ENCODE measurements at places on chromosomes 1 and 21. TPM values are rescaled to one million over a fixed set of nuclear protein-coding genes. Genes with fewer than 3 reads are reported as not detected.

GRCh38 chr1:13539683-13540082 is 25.9 kb upstream of the LRRC38 start:
- no peak for DNase-seq

GRCh38 chr1:46489638-46490405 is at the start of gene DMBX1:
DMBX1 (plus strand) TSS chr1:46489836; CDS start chr1:46507011, 17,175 bp downstream.
- no peak for DNase-seq

GRCh38 chr1:30694280-30695175 is 28.9 kb downstream of the MATN1 start:
- no peak for DNase-seq

DNA sequence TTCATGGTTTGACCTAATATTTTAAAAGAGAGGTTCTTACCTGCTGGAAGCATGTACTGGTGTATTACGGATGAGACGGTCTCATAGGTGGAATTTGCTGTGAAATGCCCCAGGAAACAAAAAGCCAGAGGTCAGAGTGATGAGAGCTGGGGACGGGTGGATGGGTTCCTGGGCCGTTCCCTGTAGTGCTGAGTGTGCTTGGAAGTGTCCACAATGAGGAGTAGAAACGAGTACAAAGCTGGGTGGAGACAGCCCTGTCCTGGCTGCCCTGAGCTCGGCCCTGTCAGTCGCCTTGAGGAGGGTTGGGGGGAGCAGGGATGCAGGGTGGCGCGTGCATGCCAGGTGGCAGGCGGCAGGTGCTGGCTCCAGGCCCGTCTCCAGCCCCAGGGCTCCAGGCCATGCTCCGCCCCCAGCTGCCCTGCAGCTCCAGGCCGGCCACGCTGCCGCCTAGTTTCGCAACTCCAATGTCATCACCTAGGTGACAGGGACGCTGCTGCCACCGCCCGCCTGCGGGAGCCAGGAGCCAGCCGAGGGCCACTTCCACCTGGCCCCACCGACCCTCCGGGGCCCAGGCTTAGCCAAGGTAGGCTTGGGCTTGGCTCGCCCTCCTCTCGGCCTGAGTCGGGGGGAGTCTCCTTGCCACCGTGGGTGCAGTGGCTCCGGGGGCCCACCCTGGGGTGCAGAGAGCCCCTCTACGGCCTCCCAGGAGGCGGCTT is 16.4 kb downstream of the TP73 start:
- no peak for DNase-seq

Gene CD1D
- 7.2 TPM for polyA plus RNA-seq

Gene HSD3B2
- 1.9 TPM for polyA plus RNA-seq

Data from renal cortex interstitium (tissue), 15 donors.